Stimulated activated CD4-positive, alpha-beta T cell treated with anti-CD3 and anti-CD28 coated beads, Interleukin-12 subunit alpha, Interleukin-12 subunit beta, amount 100 ng/mL, for 48 hours (primary cell): ENCODE measurements at places on chromosomes 5 and 9.

DNA sequence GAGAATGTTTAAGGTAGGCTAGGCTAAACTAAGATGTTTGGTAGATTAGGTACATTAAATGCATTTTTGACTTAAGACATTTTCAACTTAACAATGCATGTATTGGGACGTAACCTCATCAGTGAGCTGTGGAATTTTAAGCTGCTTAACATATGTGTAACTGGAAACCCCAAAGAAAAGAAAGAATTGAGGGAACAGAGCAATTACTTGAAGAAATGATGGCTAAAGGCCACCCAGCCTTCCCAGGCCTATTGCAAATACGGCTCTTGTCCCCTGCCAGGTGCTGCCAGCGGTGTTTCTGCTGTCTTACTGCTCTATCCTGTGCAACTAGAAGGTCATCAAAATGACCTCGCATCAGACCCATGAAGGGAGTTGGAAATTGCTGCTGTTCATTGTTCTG, 52.0 kb downstream of the RICTOR start:
- no peak for DNase-seq

- no peak for DNase-seq
Observed at GRCh38 chr9:87605676-87606075, 108.0 kb downstream of the DAPK1 start.

GRCh38 chr5:133962131-133962530, 6.3 kb downstream of the C5orf15 start:
- no peak for DNase-seq

DNA sequence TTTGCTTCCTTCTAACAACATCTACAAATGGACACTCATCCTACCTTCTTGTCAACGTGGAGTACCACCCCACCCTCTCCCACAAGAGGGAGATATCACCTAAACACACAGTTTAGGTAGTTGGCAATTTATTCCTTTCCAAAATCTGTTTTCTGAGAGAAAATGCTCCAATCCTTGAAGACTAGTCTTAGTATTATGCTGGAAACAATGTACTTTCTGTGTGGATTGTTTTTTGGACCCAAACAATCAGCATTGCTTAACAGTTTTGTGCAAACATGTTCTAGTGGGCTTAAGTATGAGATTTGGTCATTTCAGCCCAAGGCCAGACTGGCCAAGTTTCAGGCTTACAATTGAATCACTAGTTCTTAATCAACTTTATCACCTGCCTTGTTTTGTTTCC, 359.1 kb downstream of the ARHGEF28 start:
- DNase-seq: no peak

GRCh38 chr5:74493411-74493810, 147.1 kb downstream of the ENC1 start:
- DNase-seq: no peak

DNA sequence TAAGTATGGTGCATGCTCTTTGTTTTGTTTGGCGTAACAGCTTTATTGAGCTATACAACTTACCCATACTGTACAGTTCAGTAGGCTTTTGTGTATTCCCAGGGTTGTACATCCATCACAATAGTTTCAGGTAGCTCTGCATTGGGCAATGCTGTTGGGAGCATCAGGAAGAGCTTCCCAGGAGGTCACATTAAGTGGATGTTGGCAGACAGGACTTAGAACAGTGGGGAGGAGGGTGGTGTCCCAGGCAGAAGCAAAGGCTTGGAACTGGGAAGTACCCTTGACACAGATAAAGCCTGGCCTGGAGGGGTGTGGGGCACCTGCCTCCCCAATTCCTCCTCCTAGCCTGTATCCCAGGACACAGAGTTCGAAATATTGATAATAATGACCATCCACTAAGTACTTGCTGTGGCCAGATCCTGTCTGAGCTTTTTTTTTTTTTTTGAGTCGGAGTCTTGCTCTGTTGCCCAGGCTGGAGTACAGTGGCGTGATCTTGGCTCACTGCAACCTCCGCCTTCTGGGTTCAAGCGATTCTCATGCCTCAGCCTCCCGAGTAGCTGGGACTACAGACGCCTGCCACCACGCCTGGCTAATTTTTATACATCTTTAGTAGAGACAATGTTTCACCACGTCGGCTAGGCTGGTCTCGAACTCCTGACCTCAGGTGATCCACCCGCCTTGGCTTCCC, 1.3 kb downstream of the BBLN start:
- no peak for DNase-seq

DNA sequence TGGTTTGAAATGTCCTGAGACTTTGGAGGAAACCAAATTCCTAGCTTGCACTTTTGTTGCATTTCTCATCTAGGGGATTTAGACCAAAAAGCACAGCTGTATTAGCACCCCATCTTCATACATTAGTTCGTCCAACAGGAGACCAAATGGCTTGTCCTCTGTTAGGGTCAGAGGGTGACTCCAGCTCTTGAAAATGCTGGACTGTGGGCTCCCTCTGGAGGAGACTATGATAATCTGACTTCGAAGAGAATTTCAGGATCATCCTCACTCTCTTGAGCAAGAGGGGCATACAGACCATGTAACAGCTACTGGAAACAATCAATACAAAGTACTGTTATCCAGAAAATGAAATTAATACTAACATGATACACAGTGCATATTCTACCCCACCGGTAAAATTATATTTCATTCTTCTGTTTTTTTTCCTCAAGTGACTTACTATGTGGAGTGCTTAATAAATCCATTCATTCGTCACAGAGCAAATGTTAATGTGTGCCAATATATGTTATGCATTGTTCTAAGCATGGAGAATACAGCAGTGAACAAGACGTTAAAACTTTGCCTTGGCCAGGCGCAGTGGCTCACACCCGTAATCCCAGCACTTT, 63.7 kb upstream of the PPP2CA start:
- DNase-seq: peak; percentile 7

GRCh38 chr9:91856419-91856818, 93.6 kb downstream of the ROR2 start:
- no peak for DNase-seq

DNA sequence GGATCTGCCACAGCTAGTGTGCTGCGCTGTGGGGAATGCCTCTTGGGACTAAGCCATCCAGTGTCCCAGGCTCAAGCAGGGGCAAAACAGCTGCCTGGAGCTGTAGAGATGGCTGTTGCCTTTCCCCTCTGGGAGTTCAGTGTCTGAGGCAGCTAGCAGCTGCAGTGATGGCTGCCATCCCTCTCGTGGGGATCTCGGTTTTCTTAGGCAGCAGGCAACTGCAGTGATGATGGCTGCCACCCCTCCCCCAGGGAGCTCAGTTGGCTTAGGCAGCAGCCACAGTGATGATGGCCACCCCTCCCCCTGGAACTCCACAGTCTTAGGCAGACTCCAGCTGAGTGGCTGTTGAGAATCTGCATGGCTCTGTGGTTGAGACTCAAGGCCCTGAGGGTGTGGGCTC, 1389.2 kb upstream of the NUDT12 start:
- no peak for DNase-seq

GRCh38 chr9:124303762-124304161, 46.0 kb downstream of the NEK6 start:
- no peak for DNase-seq

GRCh38 chr9:95189251-95190098, 128.0 kb downstream of the FANCC start:
- DNase-seq: no peak

DNA sequence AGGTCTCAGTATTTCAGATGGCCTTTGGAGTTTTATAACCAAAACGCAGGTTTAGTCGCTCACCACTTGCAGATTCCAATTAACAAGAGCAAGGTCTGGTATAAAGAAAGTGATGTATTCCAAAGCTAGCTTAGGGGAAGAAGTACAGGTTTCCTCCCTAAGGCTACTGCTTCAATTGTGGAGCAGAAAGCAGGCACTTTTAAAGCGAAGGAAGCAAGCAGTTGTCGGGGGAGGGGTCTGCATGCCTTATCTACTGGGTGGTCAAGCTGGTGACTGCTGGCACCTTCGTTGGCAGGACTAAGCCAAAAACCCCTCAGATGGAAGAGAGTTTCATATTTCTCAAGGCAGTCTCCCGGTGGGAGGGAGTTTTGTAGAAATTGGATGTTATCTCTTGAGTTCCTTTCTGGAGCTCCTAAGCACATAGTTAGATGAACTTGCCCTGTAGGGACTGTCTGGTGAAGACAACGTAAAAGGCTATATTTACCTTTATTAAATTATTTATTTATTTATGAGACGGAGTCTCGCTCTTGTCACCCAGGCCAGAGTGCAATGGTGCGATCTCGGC, 1.6 kb upstream of the TMEM245 start:
- DNase-seq: no peak

- no peak for DNase-seq
Observed at GRCh38 chr5:16877267-16877935, 58.7 kb downstream of the MYO10 start.

DNA sequence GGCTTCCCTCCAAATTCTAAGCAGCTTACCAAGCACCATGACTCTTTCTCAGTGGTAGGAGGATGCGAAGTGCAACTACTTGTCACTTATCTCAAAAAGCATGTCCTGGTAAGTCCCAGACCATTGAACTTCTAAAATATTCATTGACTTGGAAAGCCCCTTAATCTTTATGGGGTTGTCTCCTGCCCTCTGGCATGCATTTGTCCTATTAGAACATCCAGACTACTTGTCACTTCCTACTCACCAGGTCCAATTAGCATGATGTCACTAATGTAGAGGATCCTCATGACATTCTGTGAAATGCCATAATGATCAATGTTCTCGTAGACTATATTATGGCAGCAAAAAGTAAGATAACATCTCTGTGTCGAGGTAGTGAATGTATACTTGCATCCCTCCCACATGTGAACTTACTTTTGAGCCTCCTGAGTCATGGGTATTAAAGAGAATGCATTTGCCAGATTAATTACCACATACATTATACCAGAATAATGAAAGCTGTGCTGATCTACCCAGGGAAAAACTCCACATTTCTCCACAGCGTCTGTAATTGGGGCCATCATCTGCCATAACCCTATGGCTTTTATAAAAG, 63.5 kb upstream of the RAD23B start:
- no peak for DNase-seq
